Activated T-helper 1 cell treated with anti-CD3 and anti-CD28 coated beads, Interleukin-12 subunit alpha, Interleukin-12 subunit beta, Interleukin-2, Interleukin-4 antibody, amounts not matched to agents 30 ng/mL and 10 ng/mL and 1 ng/mL, durations not matched to agents 14 hours and 24 hours and 36 hours (primary cell): ENCODE measurements at places on chromosomes 1 and 21.

- DNase-seq = no peak
Observed at GRCh38 chr1:24374891-24375786, 38.4 kb downstream of the STPG1 start.

- DNase-seq = no peak
Observed at GRCh38 chr1:79100385-79100784, 93.9 kb upstream of the ADGRL4 start.

GRCh38 chr21:15495965-15496364 is 233.8 kb upstream of the USP25 start:
- DNase-seq = no peak

- DNase-seq = no peak
Observed at GRCh38 chr1:95953015-95953414, 719.0 kb downstream of the RWDD3 start.

DNA sequence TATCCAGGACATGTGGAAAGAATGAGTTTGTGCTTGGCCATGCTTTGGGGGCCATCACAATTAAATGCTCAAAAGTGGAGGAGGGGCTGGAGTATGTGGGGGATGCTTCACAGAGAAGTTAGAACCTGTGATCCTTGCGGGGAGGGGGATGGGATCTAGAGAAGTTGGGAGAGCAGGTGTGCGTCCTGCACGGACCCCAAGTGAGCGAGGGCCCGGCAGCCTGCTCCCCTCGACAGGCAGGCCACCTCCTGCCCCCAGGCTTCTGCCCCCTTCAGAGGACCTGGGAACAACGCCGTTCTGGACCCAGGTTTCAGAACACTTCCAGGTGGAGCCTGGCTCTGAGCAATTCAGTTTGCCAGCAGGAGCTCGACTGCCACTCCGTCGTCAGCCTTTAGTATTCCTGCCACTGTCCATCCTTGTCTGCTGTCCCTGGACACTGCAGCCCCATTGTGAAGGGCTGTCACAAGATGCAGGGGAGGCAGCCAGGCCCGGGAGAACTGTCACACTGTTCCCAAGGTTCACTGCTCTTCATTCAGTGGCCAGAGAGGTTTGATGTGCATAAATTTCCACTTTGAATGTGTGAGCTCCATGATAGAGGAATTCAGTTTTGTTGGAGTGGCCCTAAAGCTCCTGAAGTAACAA is 112.2 kb downstream of the DHRS3 start:
- DNase-seq = no peak

DNA sequence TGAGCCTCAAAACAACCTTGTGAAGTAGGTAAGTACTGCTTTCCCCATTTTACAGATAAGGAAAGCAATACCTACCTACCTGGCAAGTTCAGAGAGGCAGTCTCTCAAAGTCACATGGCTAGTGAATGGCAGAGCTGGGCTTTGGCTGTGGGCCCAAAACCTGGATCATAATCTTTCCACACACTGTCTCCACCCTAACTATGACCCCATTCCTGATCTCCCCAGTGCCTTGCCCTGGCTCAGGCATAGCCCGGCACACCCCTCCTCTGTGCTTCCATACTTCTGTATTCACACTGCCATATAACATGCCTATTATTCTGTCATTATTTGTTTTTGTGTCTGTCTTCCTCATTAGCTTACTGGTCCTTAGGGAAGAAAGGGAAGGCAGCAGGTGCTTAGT is 15.9 kb downstream of the GNG12 start:
- no peak for DNase-seq

GRCh38 chr1:98881901-98882300 is 122.8 kb downstream of the PLPPR5 start:
- no peak for DNase-seq

DNA sequence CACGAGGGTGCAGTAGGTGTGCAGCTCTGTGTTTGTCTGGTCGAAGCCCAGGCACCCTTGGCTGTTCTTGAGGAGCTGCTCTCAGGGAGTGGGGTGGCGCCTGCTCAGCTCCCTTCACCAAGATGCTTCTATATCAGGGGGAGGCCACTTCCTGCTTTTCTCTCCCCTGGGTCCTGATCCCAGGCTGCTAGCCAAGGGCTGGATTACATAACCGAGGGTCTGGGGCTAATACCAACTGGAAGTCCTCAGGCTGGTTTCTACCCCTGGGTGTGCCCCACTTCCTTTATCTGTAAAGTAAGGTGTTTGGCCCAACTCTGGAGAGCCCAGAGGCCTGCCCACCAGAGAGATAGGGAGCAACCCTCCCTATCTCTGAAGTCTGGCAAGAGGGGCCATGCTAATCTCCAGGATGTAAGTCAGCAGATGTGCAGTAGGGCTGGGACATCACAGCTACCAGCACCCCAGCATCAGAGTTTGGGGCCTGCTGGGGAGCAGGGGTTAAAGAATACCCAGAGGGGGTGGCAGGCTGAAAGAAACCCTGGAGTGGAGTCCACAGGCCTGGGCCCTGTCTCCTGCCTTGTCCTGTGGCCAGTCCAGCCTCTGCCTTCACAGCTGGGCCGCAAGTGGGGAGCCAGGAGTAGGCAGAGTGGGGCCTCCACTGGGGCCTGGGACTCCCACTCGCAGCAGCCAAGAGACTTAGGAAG is 2.1 kb downstream of the SELENBP1 start:
- no peak for DNase-seq

GRCh38 chr1:61680500-61680899 is 44.4 kb downstream of the TM2D1 start:
- no peak for DNase-seq

DNA sequence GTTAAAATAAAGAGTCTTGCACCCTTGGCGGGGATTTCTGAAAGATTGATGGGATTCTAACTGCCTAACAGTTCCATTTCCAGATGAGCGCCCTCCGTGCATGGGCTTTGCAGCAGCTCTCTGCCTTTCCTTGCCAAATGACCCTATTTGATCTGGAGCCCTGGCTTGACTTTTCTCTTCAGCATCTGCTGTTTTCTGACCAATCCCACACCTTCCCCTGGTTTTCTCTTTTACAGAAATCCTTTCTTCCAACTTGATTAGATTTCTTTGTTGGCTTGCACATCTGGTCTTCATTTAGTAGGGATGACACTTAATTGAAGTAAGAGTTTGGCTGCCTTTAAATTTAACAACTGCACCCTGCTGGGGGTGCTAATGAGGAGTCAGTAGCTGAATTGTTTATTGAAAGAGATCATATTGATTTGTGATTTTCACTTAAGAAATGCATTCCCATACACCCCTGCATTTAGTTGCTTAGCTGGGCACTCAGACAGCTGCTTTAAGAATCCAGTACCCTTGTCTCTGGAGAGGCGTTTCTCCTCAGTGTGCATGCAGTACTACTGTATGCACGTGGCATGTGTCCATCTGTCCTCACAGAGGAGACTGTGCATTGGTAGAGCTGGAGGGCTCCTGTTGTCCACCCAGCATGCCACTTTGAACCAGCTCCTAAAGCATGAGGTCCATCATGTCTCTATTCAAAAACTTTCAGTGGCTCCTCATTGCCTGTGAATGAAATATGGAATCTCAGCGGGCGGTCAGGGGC is 99.7 kb downstream of the NOS1AP start:
- DNase-seq = no peak

GRCh38 chr1:84574936-84575335 is 696 bp upstream of the CTBS start:
- DNase-seq = no peak

- DNase-seq = no peak
Observed at GRCh38 chr1:194233069-194233468, 1046.7 kb upstream of the B3GALT2 start.

- no peak for DNase-seq
Observed at GRCh38 chr1:248625971-248626370, 8.9 kb downstream of the OR2T11 start.

GRCh38 chr1:223077247-223077833 is 65.7 kb downstream of the TLR5 start:
- DNase-seq = no peak

- DNase-seq = no peak
Observed at GRCh38 chr1:100358210-100358609, 5.9 kb downstream of the CDC14A start.

- no peak for DNase-seq
Observed at GRCh38 chr21:43726686-43727518, 8.0 kb downstream of the PDXK start.

GRCh38 chr1:152679459-152679858 is 4.4 kb downstream of the LCE2C start:
- DNase-seq = no peak

GRCh38 chr1:31930836-31931592 is 7.2 kb downstream of the PTP4A2 start:
- no peak for DNase-seq

DNA sequence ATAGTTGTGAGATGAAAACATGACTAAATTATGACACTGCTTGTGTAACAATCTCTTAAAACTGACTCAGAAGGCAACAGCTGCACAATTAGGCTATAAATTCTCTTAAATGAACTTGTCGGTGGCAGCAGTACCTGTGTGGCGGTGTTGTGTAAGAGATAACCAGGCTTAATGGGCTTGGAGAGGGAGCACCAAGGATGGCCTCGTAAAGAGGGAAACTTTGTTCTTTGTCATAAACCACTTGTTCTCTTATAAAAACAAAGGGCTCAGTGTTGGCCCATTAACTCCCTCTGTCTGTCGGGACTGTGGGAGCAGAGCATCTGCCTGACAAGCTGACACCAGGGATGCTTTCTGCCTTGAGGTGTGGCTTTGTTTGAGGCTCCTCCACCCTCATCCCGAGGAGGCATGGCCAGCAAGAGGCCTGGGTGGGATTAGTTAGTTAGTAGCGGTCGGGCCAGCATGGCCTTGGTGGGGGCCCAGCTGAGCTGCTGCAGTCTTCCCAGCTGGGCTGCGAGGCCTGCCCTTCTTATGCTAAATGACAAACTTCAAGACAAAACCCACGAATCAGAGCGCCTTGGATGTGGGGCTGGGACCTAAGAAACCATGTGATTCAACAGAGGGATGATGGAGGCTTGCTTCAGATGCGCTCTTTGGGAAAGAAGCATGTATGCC is 171.4 kb downstream of the CAMTA1 start:
- DNase-seq = no peak

DNA sequence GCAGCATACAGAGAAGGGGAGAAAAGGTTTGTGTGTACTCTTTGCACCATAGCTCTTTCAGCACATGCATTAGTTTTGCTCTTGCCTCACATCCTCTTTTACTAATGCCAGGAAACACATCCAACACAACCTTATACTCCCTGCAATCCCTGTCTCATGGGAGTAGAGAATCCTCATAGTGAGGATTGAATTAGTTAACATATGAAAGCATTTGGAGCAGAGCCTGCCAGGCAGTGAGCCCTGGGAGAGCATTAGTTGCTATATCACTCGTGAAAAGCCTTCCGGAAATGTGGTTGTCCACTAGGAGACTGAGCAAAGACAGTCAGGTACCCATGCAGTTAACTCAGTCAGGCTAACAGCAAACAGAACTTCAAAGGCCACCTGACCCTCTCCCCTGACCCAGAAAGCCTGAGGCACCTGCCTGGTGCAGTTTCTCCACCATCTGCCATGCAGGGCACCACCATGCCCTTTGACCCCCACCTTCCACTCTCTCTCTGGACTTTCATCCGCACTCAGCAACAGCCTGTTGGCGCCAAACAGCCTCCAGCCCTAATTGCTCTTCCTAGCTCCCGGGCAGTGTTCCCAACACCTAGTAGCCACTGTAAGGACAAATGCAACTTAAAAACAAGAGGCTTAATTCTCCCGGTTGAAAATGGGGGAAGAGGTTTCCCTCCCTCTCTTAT is 14.9 kb upstream of the AGT start:
- no peak for DNase-seq

DNA sequence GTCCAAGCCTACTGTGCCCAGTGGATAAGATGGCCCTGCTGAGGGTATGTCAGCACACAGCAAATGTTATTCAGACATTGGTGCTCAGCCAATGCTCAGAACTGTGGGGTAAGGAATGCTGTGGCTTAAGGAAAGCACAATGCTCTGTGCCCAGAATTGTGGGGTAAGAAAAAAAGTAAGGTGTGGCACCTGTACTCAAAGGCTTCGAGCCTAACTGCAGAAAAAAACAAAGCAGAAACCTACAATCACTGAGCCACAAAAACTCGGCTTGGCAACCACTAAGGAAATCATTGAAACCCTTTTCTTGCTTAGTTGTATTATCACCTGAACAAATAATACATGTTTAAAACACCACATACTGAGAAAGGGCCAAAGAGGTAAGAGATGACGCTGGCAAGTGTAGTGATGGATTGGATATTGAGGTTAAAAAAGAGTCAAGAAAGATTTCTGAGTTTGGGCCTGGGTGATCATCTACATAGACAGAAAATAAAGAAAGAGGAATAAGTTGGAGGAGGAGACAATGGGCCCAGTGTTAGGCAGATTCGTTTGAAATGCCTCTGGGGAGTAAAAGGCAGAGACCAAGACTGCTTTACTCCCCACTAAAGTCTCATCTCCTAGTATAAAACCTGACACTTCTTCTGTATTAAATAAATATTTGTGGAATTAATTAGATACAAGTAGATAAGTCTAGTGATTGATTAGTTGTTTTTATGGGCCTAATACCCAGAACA is 25.9 kb upstream of the ATP1A1 start:
- no peak for DNase-seq

- no peak for DNase-seq
Observed at GRCh38 chr1:13990939-13991338, 291.0 kb downstream of the PRDM2 start.

GRCh38 chr1:77506771-77507170 is 175.7 kb downstream of the ZZZ3 start:
- no peak for DNase-seq

DNA sequence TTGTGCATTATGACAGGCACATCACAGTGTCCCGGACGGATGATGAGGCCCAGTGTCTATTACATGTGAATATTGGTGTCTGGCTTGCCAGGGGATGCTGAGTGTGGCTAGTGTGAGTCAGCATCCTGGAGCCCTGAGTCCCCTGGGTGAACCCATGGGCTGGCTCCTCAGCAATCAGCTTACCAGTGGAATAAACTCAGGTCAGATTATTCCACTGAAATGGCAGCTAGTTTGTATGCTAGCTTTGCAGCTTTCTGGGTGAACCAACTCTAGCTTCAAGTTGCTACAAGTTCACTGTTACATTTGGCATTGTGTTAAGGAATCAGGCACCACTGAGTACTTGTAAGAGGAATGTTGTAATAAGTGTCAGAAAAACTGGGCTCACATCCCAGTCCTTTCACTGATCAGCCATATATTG is 23.9 kb upstream of the RPTN start:
- no peak for DNase-seq

DNA sequence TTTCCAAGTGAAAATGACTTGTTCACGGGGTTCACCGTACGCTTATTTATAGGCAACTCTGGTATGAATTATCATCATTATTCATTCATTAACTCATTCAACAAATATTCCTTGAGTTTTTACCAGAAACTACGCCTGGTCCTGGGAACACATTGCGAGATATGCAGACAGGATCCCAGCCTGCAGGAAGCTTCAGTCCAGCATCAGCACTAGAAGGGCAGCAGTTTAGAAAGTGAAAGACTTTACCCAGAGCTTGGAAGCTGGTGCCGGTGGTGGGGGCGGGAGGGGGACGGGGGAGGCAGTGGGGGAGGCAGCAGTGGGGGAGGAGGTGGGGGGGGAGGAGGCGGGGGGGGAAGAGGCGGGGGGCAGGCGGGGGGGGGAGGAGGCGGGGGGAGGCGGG is 55.9 kb downstream of the SETD4 start:
- DNase-seq = no peak

GRCh38 chr1:226201029-226201593 is 14.6 kb upstream of the ACBD3 start:
- no peak for DNase-seq

- no peak for DNase-seq
Observed at GRCh38 chr21:15964236-15964855, 234.6 kb downstream of the USP25 start.

GRCh38 chr1:164953098-164953497 is 394.1 kb downstream of the PBX1 start:
- DNase-seq = no peak
